ENCODE measurements at places on chromosomes 6 and 20.

DNA sequence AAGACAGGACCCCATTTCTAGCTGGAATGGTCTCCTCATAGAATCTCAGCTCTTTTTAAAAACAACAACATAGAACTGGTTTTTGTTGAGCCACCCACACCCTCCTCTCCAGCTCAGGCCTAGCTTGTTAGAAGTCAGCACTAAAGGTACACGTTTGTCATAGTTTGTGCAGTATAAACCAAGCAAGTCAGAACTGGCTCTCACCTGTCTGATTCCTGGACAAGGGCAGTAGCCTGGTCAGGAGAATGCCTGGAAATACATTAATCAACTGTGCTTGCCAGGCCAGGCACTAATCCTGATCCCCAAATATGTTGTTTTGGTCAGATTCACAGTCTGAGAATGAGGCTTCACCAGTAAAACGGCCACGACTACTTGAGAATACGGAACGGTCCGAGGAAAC, 296.7 kb downstream of the ZFAND3 start:
- DNase-seq, result no peak

DNA sequence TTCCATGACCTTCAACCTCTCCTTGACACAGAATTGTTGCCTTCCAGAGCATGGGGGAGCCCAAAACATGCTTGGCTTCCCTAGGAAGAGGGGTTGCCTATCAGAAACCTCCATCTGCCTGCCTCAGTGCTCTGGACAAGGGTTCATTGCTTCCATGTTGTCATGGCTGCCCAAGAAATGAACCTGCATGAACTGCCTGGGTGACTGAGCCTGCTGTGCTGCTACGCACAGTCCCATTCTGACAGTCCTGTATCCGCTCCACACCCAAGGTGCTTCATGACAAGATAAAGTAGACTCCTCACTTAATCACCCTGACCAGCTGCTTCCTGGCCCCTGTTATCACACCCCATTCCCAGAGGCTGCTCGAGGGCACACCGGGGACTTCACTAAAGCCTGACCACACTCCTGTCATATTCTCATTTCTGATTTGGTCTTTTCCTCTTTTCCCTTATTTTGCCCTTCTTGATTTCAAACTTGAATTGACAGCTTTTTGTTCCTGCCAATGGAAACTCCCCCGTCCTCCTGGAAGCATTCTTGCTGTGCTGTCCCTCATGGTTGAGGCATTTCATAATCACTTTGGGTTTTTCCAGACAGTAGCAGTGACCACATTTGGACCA, 31.9 kb downstream of the GMPR start:
- DNase-seq, result no peak

- DNase-seq, result no peak
Measured at GRCh38 chr6:126628125-126628524, 288.2 kb downstream of the CENPW start.

- DNase-seq, result no peak
Measured at GRCh38 chr6:109299776-109300564, 82.3 kb downstream of the CD164 start.

DNA sequence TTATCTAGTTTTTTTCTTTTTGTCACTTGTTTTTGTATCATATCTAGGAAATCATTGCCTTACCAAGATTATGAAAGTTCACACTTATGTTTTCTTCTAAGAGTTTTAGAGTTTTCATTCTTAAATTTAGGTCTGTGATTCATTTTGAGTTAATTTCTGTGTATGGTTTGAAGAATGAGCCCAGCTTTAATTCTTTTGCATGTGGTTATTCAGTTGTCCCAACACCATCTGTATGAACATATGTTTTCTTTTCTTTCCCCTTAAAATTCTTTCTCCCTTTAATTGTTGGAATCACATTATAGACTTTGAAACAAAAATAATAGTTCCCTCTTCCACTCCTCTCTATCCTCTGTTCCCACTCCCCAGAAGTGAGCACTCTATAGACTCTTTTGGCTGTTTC, 85.4 kb downstream of the SLX4IP start:
- no peak for DNase-seq
